NCI-H82 (cell line): ENCODE measurements at places on chromosomes 12 and 14.

DNA sequence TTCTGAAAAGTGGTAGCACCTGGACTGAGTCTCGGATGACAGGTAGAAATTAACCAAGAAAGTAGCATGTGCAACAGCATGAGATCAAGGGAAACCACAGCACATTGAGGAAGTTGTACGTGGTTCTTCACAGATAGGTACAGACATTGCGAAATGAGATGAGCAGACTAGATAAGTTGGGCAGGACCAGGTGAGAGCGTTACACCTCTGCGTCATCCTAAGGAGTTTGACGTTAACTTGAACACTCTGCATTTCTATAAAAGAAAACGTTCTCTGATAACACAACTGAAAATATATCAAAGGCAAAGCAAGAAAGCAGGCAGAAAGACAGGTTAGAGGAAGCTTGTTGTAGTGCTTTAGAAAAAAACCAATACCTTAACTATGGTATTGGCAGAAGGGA is 98.5 kb upstream of the RASSF8 start:
- no peak for DNase-seq

GRCh38 chr12:50517421-50518048 is 12.8 kb downstream of the DIP2B start:
- DNase-seq: no peak

GRCh38 chr12:122235741-122236140 is 9.9 kb upstream of the DIABLO start:
- DNase-seq: no peak

GRCh38 chr14:21268617-21269251 is 508 bp downstream of the HNRNPC start:
- peak; percentile 83 for DNase-seq

GRCh38 chr14:32074887-32075572 is 2.1 kb upstream of the ARHGAP5 start:
- DNase-seq: no peak

- no peak for DNase-seq
These were observed 240.2 kb upstream of the CLEC14A start for GRCh38 chr14:38496092-38496491.

DNA sequence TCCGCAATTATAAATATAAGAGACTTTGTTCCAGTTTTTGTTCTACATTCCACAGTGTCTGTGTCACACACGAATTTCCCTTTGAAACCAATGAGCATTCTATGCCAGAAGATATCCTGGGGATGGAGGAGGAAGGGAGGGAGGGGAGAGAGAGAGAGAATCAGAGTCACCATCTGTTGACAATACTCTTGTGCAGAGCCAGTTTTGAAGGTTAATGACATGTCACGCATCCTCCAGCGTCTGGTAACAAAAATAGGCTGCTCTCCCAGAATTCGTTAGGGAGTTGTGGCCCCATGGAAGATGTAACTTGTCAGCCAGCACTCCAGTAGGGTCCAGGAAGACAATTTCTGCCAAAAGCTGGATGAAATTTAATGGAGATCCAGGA is 213.5 kb upstream of the KRR1 start:
- DNase-seq: peak; percentile 87

DNA sequence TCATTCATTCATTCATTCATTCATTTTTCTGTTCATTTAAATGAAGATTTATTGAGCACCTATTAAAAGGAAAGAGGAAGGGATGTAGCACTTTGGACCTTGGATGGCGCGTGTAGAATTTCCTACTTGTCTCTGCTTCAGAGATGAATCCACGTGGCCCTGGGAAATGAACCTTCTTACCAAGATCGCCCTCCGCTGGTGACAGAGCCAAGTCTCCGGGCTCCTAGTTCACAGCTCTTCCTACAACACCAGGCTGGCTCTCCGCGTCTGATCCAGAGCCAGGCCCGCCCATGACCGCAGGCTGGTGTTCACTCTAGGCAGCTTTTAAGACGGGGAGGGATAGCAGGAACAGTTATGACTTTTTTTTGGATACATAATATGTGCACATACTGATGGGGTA is 70.9 kb upstream of the PIWIL1 start:
- peak; percentile 33 for DNase-seq

- DNase-seq: no peak
These were observed 70.7 kb downstream of the BBS10 start for GRCh38 chr12:76277480-76277879.

DNA sequence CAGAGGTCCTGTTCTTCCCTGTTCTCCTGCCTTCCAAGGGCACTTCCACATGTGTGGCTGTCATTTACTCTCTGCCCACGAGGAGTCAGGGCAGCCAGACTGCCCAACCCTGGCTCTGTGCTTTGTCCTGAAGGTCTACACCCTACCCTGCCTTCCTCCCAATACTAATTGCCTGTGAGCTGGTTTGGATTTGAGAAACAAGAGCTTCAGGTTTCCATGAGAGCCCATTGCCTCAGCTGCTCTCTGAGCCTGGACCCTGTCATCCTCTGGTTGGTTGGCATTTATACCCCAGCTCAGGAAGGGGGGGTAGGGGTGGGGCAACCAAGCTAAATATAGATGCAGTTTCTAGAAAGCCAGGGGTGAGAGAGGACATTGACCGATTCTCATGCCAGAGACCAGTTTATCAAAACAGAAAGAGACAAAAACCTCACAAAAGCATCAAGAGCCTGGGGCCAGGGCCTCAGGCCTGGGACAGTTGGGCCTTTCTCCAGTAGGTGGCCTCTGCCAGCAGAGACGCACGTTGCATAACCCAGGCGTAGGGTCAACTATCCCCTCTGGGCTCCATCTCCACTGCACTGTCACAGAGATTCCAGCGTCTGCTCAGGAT is 34.5 kb downstream of the VDR start:
- peak; percentile 48 for DNase-seq

GRCh38 chr14:33163600-33163999 is 224.9 kb downstream of the NPAS3 start:
- no peak for DNase-seq

GRCh38 chr12:109458771-109459208 is 18.3 kb downstream of the KCTD10 start:
- no peak for DNase-seq

DNA sequence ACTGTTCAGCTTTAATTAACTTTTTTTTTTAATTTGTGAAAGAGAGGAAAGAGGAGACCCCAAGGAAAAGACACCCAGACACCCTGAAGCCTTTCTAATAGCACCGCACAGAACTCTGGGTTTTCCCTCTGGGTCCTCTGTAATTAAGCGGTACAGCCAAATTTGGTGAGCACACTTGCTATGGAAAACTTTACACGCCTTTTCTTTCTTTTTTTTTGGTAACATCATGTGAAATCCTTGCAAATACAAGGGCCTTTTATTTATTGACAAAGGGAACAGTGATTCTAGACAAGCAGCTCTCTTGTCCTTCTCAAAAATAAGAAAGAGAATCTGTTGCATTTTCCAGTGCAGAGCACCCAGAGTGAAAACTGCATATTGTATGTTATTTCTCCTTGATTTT is 44.4 kb upstream of the CPM start:
- DNase-seq: no peak
